ENCODE measurements at places on chromosomes 12 and 14.

DNA sequence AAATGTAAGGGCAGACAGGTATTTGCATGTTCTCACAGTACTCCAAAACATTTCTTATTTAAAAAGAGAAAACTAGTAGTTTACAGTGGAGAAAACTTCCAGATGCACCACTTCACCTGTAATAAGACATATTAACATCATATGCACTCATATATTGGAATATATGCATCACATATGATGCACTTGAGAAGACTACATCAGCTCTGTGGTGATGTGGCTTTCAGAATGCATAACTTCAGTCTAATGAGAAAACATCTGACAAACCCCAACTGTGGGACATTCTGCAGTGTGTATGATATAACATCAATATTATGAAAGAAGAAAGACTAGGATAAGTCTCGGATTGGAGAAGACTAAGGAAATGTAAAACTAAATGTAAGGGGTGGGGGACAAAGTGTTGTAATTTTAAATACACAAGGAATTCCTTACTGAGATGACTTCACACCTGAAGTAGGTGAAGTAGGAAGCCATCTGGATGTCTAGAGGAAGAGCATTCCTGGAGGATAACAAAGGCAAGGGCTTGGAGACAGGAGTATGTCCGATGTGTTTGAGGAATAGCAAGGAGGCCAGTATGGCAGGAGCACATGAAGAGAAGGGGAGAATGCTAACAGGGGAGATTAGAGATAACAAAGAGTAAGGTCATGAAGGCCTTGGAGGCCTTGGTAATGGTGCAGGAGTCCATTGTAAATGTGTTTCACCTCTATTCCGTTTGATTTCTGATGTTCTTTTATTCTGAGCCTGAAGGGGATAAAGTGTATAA, 49.0 kb downstream of the CNOT2 start:
- no peak for DNase-seq

DNA sequence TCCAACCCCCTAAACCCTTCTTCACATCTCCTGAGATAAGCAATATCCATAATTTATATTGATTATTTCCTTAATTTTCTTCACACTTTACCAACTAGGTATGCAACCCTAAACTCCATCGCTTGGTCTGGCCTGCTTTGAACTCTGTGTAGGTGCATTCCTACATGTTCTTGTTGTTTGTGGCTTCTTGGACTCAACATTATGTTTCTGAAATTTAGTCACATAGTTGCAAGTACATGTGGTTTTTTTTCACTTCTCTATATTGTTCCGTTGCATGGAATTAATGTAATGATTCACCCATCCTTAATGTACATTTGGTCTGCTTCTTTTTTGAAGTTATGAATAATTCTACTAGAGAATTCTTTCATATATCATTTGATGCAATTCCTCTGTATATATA, 1.6 kb upstream of the TAS2R30 start:
- DNase-seq: no peak

DNA sequence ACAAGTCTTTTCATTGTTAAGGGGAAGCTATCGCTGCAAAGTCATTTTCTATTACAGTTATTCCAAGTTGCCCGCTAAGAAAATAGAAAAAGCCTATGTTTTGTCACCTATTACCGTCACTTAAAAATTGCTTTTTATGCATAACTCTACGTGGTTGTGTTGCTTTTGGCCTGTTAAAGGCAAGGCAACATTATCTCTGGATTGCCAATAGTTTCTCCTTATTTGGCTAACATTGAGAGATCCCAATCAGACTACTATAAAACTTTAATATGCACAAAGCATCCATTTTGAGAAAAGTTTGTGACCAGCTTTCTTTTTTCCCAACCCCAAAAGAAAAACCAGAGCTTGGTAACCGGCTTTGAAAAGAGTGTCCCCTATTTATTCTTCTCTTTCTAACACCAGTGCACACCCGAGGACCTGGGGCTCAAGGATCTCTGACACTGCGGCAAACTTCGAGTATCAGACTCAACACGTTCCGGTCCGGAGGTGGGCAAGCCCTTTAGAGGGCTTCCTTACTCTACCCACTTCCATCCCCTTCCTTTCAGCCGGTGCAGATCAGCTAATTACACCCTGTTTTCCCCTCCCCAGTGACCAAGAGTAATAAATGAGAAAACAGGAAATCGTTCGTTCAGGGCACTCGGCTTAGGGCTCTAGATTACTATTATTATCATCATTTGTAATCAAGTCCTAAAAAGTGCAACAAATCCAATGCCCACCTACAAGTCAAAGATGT, 1.2 kb downstream of the PPP1R12A start:
- DNase-seq: no peak

DNA sequence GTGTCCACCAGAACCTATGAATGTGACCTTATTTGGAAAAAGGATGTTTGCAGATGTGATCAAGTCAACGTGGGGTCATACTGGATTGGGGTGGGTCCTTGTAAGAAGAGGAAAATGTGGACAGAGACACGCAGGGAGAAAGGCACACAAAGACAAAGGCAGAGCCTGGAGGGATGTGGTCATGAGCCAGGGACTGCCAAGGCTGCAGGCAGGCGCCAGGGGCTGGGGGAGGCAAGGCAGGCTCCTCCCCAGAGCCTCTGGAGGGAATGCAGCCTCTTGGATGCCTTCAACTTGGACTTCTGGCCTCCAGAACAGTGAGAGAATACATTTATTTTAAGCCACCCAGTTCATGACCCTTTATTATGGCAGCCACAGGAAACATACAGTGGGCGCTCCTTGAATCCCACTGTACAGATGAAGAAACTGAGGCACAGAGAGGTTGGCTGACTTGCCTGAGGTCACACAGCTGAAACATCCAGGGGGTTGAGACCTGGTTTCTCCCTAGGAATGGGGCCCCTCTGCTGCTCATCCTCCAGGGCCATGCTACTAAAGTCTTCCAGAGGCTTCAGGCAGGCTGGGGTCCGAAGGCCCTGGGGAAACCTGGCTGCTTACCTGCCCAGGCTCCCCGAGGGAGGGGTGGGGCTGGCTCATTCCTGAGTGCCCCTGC, 99.7 kb downstream of the RFLNA start:
- DNase-seq: no peak

GRCh38 chr14:73888971-73889370, 2.3 kb downstream of the ZNF410 start:
- no peak for DNase-seq

GRCh38 chr12:13552830-13553229, 356.3 kb downstream of the EMP1 start:
- DNase-seq: no peak

DNA sequence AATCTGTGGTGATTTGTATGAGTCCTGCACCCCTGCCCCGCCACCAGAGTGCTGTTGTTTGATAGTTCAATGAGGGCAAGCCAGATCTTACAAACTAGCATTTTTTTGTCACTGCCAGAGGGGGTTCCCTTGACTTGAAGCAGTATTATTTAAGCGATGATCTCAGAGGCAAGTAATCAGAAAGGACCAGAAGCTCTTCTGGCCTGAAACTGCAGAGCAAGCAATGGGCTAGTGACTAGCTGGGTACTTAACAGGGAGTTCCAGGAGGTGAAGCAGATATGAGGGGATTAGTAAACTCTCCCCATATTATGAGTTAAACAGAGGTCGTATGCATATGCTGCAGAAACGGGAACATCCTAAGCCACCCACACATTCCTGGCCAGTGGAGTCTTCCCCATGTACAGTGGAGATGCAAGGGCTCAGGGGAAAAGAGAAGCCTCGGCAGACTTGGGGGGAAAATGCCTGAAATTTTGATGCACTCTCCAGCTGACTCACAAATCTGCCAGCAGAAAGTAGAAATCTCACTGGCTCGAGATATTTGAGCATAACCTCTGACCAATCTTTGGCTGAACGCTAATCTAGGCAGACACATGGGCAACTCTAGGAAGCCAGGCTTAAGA, 8.3 kb upstream of the CRACR2A start:
- no peak for DNase-seq

DNA sequence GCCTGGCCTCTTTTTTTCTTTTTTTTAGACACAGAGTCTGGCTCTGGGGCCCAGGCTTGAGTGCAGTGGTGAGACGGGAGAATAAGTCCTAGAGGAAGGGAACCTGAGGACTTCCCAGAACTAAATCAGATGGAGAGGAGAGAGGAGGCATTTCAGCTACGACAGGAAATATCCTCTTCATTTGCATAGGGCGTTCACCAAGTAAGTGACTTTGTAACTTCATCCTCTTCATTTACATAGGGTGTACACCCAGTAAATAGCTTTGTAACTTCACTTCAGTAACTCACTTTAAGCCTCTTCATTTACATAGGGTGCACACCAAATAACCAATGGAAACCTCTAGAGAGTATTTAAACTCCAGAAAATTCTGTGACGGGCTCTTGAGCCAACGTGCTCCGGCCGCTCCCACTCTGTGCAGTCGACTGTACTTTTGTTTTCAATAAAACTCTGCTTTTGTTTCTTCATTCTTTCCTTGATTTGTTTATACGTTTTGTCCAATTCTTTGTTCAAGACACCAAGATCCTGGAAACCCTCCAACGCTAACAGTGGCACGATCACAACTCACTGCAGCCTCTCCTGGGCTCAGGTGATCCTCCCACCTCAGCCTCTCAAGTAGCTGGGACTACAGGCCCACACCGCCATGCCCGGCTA, 21.4 kb upstream of the ANKRD9 start:
- no peak for DNase-seq

GRCh38 chr12:56999456-56999855, 6.9 kb downstream of the ZBTB39 start:
- DNase-seq: no peak

DNA sequence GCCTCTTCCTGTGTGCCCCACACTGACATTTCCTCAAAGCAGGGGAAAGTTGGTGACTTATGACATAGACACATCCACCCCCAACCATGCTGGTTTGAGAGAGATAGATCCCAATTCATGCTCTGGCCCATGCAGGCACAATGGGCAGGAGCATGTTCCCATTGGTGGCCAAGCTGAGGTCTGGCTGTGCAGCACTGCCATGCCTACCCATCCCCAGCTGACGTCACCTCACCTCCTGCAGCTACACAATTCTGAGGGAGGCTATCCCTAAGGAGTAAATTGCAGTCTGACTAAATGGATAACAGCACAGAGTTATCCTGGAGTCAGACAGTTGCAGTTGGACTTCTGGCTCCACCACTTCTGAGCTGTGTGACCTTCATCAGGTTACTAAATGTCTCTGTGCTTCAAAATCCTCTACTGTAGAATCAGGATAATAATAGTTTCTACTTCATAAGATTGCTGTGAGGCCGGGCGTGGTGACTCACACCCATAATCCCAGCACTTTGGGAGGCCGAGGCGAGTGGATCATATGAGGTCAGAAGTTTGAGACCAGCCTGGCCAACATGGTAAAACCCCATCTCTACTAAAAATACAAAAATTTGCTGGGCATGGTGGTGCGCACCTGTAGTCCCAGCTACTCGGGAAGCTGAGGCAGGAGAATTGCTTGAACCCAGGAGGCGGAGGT, 323.9 kb downstream of the BCL11B start:
- DNase-seq: no peak

DNA sequence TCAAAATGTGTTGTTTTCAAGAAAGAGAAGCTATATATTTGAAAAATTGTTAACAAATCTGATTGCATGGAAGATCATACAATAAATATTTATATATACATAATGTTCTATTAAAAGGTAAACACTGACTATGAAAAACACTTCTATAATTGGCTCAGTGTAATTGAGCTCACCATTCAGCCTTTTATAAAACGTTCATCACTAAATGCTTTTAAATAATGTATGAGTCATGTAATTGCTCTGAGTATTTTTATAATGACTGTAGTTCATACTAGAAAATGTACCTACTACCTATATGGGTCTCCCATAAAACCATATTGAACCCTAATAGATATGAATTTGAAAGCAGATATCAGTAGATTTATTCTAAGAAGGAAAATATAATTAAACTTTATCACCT, 240.4 kb upstream of the MGAT4C start:
- no peak for DNase-seq

DNA sequence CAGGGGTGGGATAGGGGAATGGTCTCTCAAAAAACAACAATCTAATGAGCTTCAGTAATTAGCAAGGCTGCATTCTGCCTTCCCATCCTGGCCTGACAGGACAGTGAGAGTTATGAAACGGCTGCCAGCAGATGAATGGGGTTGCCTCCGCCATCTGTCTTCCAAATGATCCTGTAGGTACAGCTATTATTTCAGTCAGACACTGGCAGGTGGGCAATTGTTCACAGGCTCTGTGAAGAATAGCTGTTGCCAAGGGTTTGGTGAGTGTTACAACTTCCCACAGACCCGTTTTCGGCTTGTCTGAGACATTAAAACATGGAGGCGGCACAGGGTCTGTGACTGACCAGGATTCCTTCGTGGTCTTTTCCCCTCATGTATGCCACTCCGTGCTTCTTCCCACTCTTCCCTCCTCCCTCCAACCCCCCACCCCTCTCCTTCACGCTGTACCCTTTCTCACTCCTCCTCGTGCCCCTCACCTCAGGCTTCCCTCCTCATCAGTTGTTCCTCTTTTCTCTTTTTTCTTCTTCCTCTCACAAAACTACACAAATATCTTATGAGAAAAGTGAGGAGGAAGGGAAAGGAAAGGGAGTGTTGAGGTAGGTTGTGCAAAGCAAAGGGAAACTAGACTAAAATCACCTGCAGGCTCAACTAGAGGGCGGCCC, 160.8 kb upstream of the GZMB start:
- no peak for DNase-seq

- DNase-seq: no peak
Measured at GRCh38 chr12:14691560-14691959, 4.8 kb downstream of the GUCY2C start.

DNA sequence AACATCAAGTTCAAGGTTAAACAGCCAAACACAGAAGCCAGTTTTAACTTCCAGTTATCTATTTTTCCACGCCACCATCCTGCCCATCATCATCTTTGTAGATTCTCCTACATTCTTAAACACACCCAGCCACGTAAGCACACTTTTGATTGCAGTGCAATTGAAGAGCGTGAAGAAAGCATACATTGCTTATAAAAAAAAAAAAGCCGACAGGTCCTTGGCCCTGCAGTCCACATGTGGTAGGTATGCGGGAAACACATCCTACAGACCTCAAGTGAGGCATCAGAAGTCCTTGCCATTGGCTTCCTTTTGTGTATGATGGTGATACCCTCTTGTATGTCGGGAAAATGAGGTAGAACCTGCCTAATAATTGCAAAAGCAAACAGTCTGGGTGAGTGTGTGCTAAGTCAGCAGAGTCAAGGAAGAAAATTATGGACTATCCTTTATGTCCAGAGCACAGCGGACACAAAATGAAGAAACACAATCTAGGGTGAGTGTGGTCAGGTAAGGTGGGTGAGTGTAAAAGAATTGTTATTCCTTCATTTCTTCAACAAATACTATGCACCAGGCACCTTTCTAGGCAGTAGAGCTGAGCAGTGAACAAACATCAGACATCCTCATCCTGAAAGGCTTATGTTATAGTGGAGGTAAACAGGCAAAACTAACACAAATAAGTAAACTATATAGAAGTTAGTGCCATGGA, 51.5 kb downstream of the EID3 start:
- DNase-seq: no peak
